Right lobe of liver (tissue), 6 donors: ENCODE measurements at places on chromosomes 6 and 20.

DNA sequence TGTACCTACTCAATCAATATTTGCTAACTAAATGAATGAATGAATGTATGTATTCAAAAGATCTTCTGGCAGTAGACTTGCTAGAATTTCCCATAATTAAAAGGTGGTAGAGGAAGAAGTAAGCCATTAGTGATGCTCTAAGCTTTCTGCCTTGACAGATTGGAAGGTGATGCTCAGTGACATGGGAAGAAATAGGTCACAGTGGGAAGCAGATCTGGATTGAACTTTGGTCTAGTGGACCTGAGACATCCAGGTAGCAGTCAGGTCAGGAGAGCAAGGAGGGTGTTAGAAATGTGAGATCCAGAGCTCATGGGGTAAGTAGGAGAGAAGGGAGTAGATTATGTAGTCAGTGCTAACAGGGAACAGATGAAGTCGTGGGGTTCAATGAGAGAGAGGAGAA, 106.4 kb downstream of the SNX5 start:
- DNase-seq = no peak
- H3K4me1 ChIP-seq = peaks cover 37% of the 10 kb centered on the region
- no peak overlapping the region for H3K27ac ChIP-seq
- no peaks in the 10 kb centered on the region for H3K36me3 ChIP-seq
- H3K4me3 ChIP-seq = no peak overlapping the region

DNA sequence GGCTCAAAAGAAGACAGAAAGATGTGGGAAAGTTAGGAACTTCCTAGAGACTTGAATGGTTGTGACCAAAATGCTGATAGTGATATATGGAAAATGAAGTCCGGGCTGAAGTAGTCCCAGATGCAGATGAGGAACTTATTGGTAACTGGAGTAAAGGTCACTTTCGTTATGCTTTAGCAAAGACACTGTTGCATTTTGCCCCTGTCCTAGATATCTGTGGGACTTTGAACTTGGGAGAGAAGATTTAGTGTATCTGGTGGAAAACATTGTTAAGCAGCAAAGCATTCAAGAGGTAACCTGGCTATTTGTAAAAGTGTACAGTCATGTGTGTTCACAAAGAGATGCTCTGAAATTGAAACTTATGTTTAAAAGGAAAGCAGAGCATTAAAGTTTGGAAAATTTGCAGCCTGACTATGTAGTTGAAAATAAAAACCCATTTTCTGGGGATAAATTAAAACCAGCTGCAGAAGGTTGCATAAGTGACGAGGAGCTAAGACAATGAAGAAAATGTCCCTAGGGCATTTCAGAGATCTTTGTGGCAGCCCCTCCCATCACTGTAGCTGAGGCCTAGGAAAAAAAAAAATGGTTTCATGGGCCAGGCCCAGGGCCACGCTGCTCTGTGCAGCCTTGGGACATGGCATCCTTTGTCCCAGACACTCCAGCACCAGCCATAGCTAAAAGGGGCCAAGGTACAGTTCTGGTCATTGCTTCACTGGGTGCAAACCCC, 1692.2 kb downstream of the HACE1 start:
- no peak for DNase-seq
- H3K4me1 ChIP-seq = no peaks in the 10 kb centered on the region
- no peak overlapping the region for H3K4me3 ChIP-seq
- H3K36me3 ChIP-seq = no peaks in the 10 kb centered on the region
- H3K27ac ChIP-seq = no peak overlapping the region

DNA sequence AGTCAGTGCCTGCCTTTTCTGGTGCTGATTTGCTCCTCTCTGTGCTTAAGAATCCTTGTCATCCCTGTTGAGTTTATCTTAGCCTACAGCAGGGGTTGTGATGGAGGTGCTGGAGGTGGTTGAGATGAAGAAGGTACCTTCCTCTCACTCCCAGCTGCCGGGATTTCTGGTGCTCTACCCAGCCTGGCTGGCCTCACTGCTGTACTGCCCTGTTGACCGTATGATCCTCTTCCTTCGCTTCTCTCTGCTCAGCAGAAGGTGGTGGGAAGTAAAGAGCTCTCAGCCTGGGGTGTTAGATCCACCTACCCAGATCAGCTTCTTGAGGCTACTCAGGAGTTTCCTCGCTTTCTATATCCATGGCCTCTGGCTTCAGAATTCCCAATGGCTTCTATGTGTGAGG, 101.0 kb upstream of the NXT1 start:
- no peaks in the 10 kb centered on the region for H3K36me3 ChIP-seq
- H3K27me3 ChIP-seq = no peaks in the 10 kb centered on the region
- H3K4me1 ChIP-seq = no peaks in the 10 kb centered on the region
- DNase-seq = peak; percentile 20
- H3K4me3 ChIP-seq = no peak overlapping the region
- H3K27ac ChIP-seq = no peak overlapping the region

GRCh38 chr6:135183002-135183531, 2.0 kb downstream of the MYB start:
- no peaks in the 10 kb centered on the region for H3K4me1 ChIP-seq
- peak; percentile 48 for DNase-seq
- H3K27me3 ChIP-seq = no peaks in the 10 kb centered on the region
- H3K4me3 ChIP-seq = peak overlapping the region; percentile 63
- H3K27ac ChIP-seq = no peak overlapping the region

DNA sequence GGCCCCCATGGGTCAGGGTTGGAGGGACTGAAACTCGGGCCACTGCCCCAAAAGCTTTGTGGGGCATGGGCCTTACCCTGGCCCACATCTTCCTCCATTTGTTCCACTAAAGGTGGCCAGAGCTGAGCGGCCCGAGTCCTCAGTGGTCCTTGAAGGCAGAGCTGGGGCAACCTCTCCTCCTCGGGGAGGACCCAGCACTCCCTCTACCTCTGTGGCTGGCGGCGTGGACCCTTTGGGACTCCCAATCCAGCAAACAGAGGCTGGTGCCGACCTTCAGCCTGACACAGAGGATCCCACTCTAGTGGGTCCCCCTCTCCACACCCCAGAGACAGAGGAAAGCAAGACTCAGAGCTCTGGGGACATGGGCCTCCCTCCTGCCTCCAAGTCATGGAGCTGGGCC, 9.3 kb downstream of the LPIN3 start:
- no peak overlapping the region for H3K4me3 ChIP-seq
- no peaks in the 10 kb centered on the region for H3K27me3 ChIP-seq
- H3K4me1 ChIP-seq = no peaks in the 10 kb centered on the region
- no peak for DNase-seq
- H3K36me3 ChIP-seq = peaks cover 27% of the 10 kb centered on the region

GRCh38 chr6:134058622-134059366, 6.4 kb upstream of the SLC2A12 start:
- DNase-seq = no peak
- H3K27me3 ChIP-seq = no peaks in the 10 kb centered on the region
- H3K4me3 ChIP-seq = no peak overlapping the region
- peak overlapping the region; percentile 66 for H3K27ac ChIP-seq

DNA sequence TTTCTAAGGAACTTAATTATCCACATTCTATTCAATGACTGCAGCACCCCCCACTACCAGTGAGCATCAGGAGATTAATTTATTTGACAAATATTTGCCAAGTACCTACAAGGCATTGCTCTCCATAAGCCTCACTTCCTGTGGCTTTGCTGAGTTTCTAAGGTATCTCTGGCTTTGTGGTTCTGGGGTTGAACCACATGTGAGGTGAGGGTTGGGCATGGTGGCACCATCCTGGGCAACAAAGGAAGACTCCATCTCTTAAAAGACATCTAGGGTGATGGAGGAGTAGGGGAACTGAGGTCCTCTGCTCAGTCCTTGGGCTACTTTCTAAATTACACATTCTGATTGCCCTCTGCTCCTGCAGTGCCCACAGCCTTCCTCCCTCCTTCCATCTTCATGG, 25.5 kb upstream of the WFDC2 start:
- no peaks in the 10 kb centered on the region for H3K4me1 ChIP-seq
- H3K4me3 ChIP-seq = no peak overlapping the region
- H3K36me3 ChIP-seq = no peaks in the 10 kb centered on the region
- no peak for DNase-seq
- no peaks in the 10 kb centered on the region for H3K27me3 ChIP-seq

- H3K4me3 ChIP-seq = no peak overlapping the region
- H3K27me3 ChIP-seq = no peaks in the 10 kb centered on the region
- no peak for DNase-seq
- H3K4me1 ChIP-seq = no peaks in the 10 kb centered on the region
Observed at GRCh38 chr6:165118736-165119135, 190.7 kb downstream of the C6orf118 start.

DNA sequence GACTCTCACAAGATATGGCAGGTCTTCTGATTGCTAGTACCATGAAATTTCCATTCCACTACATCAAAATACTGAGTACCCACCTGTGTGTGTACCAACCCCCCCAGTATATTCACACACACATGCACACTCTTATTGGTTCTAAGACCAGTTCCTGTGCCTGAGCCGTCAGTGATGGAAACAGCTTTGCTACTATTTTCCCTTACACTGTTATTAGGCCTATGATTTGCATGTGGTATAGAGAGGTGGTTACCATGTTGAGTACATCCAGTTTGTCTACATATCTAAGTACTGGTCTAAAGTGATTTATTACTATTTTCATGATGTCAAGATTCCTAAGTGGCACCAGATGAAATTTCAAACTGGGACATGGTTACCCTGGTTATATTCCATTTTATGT, 459.9 kb downstream of the BCKDHB start:
- no peaks in the 10 kb centered on the region for H3K27me3 ChIP-seq
- H3K4me1 ChIP-seq = no peaks in the 10 kb centered on the region
- H3K36me3 ChIP-seq = no peaks in the 10 kb centered on the region
- no peak overlapping the region for H3K27ac ChIP-seq

DNA sequence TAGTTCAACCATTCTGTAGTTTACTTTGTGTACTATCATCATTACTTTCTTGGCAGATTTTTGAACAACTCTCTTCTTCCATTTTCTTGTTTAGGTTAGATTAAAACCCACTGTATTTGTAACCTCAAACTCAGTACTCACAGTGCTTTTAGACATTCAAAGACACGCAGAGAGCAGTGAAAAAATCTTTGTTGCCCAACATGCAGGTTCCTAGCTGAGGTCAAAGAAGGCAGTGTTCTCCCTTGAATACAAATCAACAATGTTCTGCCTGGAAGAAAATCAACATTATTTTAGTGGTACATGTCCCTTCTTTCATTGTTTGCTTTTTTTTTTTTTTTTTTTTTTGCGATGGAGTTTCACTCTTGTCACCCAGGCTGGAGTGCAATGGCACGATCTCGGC, 11.2 kb downstream of the CYB5R4 start:
- no peaks in the 10 kb centered on the region for H3K36me3 ChIP-seq
- no peaks in the 10 kb centered on the region for H3K4me1 ChIP-seq
- no peak for DNase-seq
- no peak overlapping the region for H3K4me3 ChIP-seq

- no peaks in the 10 kb centered on the region for H3K27me3 ChIP-seq
- no peak overlapping the region for H3K4me3 ChIP-seq
- no peak overlapping the region for H3K27ac ChIP-seq
Observed at GRCh38 chr6:159090530-159091480, 46.0 kb upstream of the TAGAP start.

GRCh38 chr6:125537090-125537489, 212.3 kb upstream of the HEY2 start:
- no peaks in the 10 kb centered on the region for H3K36me3 ChIP-seq
- DNase-seq = no peak
- H3K4me3 ChIP-seq = no peak overlapping the region

GRCh38 chr20:39795401-39796272, 833.5 kb downstream of the DHX35 start:
- no peaks in the 10 kb centered on the region for H3K27me3 ChIP-seq
- H3K4me1 ChIP-seq = no peaks in the 10 kb centered on the region
- H3K27ac ChIP-seq = no peak overlapping the region
- no peak overlapping the region for H3K4me3 ChIP-seq

DNA sequence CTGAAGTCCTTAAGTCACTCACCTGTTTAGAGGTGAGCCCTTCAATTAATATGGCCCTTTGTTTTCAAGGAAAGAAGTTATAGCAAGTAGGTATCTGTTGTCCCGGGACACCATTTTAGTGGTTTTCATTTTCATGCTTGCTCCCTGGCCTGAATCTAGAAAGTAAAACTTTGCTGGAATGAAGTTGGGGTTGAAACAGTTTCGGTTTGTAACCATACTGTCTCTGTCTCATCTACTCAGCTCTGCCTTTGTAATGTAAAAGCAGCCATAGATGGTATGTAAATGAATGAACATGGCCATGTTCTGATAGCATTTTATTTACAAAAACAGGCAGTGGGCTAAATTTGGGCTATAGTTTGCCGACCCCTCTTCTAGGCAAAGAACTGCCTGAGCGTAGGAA, 64.9 kb upstream of the GNRH2 start:
- no peak overlapping the region for H3K4me3 ChIP-seq
- no peak overlapping the region for H3K27ac ChIP-seq
- no peaks in the 10 kb centered on the region for H3K36me3 ChIP-seq
- no peaks in the 10 kb centered on the region for H3K4me1 ChIP-seq
- no peaks in the 10 kb centered on the region for H3K27me3 ChIP-seq
- no peak for DNase-seq

DNA sequence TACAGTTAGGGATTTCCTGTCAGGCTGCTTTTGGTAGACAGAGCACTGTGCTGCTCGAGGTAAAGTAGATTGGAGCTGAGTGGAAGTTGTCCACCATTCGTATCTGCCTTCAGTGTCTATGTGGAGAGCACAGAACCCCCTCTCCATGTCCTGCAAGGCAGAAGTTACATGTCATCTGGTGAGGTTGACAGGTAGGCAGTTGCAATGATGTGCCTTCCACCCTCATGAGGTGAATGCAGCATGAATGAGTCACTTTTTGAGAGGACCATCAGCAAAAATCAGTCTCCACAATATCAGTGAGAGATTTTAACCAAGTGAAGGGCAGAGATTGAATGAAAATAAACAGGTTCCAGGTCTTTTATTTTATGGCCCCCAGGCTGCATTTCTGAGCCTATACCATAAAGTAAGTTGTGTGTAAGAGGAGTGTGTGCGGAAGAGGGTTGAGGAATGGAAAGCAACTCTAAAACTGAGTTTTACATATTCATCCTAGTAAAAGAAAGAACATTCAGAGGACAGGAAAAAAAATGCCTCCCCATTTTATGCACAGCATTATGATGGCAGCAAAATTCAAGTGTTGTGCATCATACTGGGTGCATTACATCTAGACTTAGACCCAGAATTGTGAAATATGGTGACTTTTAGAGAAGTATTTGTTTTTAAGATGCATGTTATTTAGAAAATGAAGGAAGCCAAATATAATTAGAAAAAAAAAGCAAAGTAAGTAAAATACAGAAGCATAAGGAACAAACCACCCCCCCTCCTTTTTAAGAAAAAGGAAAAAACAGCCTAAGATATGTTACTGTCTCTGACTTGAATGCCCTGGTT, 15.8 kb downstream of the TRAPPC3L start:
- no peaks in the 10 kb centered on the region for H3K36me3 ChIP-seq
- H3K4me1 ChIP-seq = no peaks in the 10 kb centered on the region
- no peak overlapping the region for H3K4me3 ChIP-seq
